ENCODE measurements at places on chromosomes 5 and 9.

- DNase-seq = no peak
Observed at GRCh38 chr9:74556685-74557084, 59.5 kb downstream of the RORB start.

DNA sequence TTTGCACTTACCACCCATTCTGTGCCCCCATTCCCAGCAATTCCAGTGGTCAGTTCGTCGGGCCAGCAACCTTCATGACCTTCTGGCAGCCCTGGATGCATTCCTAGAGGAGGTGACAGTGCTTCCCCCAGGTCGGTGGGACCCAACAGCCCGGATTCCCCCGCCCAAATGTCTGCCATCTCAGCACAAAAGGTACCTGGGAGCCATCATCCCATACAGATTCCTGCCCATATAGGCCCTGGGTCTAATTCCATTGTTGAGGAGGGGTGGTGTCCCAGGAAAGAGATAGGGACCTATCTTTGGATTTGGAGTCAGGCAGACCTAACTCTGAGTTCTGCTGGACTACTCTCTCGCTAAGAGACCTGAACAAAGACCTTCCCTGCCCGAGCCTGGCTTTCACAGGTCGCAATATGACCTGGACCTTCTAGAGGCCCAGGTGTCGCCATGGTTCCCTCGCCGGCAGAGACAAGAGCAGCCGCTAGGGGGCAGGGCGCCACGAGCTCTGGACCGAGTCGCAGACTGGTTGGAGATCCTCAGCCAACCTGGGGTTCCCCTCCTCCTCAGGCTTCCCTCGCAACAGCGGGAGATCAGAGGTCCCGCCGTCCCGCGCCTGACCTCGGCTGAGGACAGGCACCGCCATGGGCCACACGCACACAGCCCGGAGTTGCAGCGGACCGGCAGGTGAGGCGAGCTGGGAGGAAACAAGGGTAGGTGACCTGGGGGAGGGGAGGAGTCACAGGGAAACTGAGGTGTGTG is 3.1 kb downstream of the SLC4A9 start:
- DNase-seq = peak; percentile 98

DNA sequence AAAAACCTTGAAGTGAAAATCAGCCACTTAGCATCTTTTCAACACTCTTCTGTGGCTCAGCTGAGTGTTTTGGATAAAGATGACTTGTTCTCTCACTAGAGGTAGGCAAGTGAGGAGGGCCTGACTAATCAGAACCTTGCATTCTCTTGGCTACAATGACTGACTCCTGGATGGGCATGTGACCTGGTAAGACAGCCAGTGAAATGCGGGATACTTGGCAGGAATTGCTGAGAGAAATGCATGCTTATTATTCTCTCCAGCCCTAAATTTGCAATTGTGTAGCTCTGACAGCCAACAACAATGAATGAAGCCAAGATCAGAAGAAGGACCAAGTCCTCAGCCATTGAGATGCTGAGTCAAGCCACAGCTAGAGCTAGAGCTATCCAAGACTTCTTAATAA is 490.5 kb upstream of the ZNF608 start:
- DNase-seq = peak; percentile 36

DNA sequence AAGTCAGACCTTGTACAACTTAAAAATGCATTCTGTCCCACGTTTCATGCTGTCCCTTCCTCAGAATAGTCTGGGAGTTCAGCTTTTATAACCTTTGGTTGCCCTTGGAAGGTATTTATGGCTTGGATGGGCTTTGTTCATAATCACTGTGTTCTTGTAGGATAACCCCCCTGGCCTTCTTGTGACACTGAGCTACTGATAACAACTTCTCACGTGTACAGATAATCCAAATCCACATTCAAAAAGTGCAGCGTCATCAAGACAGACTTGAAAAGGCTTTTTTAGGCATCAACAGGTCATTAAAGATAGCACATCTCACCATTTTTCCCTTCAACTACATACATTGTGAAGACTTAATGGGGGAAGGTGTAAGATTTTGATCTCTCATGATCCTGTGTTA is 42.0 kb downstream of the SLC1A3 start:
- DNase-seq = no peak

DNA sequence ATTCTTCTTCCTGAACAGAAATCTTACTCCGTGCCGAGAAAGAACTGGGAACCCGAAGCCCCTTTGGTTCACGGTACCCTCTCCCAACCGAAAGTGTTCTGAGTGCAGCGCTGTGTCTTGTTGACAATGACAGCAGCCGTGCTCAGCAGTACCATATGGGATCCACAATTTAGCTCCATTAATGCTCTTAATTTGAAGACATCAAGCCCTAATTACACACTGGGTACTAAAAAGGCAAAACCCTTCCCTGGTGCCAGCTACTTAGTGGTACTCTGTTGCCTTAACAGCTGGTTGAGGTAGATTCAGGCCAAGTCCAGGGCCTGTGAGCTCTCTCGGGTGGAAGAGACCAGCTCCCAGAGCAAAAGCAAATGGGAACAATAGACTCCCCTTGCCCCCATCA is 24.5 kb downstream of the DDX31 start:
- no peak for DNase-seq

DNA sequence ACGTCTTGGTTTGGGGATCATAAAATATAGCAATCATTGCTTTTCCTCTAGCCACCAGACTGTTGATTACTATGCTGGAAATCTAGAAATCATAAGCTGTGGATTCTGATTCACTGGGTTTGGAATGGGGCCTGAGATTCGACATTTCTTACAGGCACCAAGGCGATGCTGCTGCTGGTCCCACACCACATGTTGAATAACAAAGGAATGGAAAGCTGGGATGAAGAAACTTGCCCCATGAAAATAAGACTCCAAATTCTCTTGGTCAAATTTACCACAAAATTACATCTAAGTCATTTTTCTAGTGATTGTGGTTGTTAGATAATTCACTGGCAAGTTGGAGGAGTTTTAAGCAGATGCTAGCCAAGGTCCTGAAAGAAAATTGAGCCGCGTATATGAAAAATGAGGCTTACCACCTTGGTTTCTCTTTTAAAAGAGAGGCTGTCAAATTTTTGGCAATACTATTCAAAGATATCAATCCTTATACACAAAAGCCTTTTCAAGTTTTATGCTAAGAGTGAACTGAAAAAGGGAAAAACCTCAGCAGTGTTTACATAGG is 23.0 kb upstream of the MEIKIN start:
- no peak for DNase-seq

GRCh38 chr9:114345493-114346065 is 15.9 kb downstream of the ORM2 start:
- DNase-seq = no peak

GRCh38 chr5:29077451-29077850 is 2039.1 kb upstream of the CDH9 start:
- no peak for DNase-seq

GRCh38 chr5:54024466-54024865 is 285.9 kb downstream of the ARL15 start:
- no peak for DNase-seq

- DNase-seq = no peak
Observed at GRCh38 chr5:4099386-4099785, 503.8 kb downstream of the IRX1 start.

GRCh38 chr9:134858051-134858841 is 22.4 kb upstream of the FCN2 start:
- peak; percentile 43 for DNase-seq

- DNase-seq = no peak
Observed at GRCh38 chr5:5751498-5751897, 329.0 kb downstream of the ICE1 start.

- DNase-seq = peak; percentile 70
Observed at GRCh38 chr5:10161778-10162177, 87.9 kb downstream of the ATPSCKMT start.

DNA sequence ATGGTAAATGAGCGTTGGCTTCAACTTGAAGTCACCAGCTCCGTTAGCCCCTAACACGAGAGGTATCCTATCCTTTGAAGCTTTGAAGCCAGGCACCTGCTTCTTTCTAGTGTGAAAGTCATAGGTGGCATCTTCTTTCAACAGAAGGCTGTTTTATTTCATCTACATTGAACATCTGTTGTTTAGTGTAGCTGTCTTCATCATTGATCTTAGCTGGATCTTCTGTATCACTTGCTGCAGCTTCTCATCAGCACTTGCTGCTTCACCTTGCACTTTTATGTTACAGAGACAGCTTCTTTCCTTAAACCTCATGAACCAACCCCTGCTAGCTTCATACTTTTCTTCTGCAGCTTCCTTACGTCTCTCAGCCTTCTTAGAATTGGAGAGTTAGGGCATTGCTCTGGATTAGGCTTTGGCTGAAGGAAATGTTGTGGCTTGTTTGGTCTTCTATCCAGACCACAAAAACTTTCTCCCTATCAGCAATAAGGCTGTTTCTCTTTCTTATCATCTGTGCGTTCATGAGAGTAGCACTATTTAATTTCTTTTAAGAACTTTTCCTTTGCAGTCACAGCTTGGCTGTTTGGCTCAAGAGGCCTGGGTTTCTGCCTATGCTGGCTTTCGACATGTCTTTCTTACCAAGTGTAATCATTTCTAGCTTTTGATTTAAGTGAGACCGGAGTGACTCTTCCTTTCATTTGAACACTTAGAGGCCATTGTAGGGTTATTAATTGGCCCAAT is 47.2 kb downstream of the PCSK5 start:
- no peak for DNase-seq

GRCh38 chr9:7360513-7360912 is 439.1 kb downstream of the DMAC1 start:
- DNase-seq = peak; percentile 84

DNA sequence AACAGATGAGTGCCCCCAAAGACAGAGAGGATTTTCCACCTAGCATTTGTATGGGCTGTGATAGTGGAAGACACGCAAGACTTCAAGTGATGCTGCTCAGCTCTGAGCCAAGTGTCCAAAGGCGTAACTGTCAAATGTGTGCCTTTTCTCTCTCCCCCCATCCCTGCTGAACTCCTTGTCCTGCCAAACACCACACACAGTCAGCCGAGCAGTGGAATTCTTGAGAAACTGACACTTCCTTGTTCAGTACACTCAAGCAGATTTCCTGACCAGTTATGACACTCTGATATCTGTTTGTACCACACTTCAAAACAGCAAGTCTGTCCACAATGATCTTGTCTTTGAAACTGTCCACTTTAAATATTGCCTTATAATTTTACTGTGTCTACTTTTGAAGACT is 166.4 kb downstream of the PIK3R1 start:
- no peak for DNase-seq

DNA sequence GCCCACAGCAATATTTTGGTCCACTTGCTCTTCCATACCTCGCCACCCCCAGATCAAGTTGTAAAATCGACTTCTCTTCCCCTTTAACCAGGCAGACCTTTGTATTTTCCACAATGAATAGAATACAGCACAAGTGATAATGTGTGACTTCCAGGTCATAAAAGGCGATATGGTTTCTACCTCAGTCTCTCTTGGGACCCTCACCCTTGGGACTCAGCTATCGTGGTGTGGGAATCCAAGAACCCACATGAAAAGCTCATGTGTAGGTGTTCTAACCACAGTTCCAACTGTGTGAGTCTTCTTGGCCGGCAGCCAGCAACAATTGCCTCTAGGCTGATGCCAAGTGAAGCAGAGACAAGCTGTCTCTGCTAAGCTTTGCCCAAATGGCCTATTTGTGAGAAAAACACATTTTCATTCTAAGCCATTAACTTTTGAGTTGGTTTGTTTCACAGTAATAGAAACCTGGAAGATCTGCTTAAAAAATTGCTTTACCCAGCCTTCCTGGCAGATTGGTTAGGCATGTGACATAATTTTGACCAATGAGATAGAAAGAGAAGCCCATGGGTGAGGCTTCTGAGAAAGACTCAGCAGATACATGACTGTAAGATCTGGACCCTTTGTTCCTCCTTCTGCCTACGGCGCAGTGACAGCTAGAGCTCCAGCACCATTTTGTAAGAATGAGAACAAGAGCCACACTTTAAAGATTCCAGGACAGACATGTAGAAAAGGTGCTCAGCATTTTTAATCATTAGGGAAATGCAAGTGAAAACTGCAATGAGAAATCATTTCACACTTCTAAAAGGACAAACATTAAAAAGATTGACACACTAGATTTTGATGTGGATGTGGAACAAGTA is 18.3 kb upstream of the MLLT3 start:
- no peak for DNase-seq

- DNase-seq = no peak
Observed at GRCh38 chr9:113941526-113941925, 65.4 kb downstream of the ZNF618 start.

GRCh38 chr5:79408028-79408427 is 105.9 kb downstream of the HOMER1 start:
- no peak for DNase-seq

- DNase-seq = no peak
Observed at GRCh38 chr9:98962181-98962560, 18.5 kb downstream of the COL15A1 start.

- no peak for DNase-seq
Observed at GRCh38 chr9:8570776-8571175, 771.2 kb upstream of the DMAC1 start.

DNA sequence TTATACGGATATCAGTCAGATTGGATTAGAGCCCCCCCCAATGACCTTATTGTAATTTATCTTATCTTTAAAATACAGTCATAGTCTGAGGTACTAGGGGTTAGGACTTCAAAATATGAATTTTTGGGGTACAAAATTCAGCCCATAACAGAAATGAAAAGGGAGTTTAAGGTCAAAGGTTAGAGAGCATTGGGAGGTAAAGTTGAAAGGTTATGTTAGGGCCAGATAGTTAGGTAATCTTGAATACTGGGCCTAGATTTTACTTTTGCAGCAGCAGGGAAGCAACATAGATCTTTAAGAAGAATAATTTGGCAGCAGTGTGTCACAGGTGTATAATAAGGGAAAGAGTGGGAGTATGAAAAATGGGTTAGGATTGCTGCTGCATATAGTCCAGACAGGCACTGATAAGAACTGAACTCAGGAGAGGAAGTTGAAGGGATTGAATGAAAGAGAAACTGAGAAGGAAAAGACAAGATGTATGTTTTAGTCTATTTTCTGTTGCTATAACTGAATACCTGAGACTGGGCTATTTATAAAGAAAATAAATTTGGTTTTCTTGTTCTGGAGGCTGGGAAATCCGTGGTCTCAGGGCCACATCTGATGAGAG is 10.7 kb upstream of the GCNT4 start:
- DNase-seq = no peak

DNA sequence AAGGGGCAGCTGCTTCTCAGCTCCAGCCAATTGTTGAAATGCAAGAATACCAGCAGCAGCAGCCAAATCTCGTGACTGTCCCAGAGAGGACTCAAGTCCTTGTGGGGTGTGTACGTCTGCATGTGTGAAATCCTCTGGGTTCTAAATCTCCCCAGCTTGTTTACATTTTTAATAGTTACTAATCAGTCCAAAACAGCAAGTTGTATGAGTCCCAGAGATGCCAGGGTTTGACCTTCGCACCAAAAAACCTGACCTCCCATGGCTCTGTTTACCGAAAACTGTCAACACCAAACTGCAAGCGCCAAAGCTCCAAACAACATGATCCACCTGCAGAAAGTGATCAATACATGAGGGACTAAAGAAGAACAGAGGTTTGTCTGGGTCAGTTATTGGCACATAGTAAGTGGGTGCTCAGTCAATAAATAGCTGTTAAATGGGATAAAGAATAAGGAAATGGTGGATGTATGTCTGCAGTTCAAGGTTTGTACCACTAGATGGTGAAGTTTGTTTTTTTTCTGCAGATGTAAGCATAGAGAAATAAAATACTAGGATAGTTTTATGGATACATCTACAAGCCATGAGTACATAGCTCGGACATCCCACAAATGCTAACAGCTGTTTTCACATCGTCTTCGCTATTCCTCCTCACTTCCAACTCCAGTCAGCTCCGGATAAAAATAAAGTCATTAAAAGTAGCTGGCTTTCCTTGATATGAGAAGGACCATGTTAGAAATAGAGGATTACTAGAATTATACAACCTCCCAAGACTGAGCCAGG is 85.3 kb upstream of the ADRB2 start:
- DNase-seq = no peak
